OCI-M1 (cell line): ENCODE measurements at places on chromosomes 12 and 14.
A peak's percentile ranks its signal among the peaks of the same experiment; 100 is the strongest.

DNA sequence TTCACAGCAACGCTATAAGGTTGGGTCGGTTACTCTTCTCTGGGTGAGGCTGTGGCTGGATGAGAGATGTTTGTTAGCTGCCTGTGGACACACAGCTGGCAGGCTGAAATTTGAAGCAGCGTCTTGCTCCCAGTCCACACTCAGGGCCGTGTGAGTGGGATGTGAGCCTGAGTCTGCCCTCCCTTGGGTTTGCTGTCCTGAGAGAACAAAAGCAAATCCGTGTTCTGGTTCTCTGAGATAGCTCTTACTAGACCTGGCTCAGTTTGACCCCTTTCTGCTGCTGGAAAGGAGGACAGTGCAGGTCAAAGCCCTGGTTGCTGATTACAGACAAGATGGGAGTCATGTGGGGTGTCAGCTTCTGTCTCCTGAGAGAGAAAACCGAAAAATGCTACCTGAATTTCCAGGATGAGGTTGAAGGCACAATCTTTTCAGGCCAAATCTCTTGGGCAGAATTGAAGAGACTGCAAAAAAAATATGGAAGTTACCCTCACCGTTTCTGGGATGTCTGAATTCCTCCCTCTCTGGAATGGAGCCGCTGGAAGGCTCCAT lies 270.8 kb downstream of the ZFP36L1 start:
- DNase-seq = no peak

DNA sequence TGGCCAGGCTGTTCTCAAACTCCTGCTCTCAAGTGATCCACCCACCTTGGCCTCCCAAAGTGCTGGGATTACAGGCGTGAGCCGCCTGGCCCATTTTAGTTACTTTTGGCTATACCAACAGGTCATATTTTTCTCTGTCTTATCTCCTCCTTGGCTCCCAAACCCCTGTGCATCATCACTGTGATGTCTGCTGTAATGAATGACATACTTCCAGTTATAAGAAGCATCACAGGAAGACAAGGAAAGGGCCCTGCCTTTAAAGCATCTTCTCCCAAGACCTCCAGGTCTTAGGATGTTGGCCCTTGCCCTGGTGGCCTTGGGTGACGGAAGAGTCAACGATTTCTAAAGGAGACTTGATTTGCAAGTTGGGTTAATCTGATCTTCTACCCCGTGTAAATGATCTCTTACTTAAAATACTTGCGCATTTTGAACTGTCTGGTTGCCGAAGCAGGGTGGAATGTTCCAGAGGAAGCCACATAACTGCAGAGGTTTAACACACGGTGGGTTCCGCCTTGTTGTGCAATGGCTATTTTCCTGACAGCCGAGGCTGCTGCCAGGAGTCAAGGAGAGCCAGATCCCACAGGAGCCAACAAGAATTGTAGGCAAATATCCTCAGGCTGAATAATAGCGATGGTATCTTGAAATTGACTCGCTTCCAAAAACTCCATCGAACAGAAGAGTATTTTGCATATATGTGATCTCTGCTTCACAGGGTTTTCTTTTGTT lies 55.7 kb upstream of the PLXNC1 start:
- no peak for DNase-seq

DNA sequence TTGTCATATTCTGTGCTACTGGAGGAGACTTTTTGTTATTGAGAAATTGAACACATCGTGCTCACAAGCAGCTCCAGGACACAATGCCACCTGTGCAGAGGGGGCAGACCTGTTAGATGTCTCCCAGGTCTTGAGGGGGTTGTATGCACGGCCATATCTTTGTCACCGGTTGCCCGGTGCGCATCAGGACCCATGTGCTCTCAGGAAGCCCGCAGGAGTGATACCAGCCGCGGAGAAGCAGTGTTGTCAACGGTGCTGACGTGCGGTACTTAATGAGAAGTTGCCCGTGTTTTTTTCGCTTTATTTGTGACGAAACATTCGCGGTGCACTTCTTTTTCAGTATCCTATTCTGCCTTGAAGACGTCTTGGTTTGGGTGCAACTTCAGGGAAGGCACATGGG lies 128.2 kb upstream of the RTL1 start:
- no peak for DNase-seq

GRCh38 chr14:63523735-63524426 lies 19.3 kb downstream of the PPP2R5E start:
- DNase-seq = no peak

DNA sequence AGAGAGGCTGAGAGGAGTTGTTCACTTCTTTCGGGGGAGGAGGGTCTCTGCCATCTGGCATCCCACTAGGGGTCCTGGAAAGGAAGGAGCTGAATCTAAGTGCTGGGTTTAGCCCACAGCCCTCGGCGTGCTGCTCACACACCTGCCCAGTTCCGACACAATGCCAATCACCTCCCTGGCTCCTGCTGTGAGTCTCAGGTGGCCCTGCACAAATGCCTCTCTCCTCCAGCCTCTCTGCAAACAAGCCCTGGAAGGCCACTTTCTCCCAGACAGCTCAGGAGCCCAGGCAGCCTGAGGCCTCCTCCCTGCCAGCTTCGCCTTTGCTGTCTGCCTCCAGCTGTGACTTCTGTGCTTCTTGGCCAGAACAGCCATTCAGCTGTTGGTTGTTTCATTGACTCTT lies 51.2 kb downstream of the SMIM41 start:
- no peak for DNase-seq

DNA sequence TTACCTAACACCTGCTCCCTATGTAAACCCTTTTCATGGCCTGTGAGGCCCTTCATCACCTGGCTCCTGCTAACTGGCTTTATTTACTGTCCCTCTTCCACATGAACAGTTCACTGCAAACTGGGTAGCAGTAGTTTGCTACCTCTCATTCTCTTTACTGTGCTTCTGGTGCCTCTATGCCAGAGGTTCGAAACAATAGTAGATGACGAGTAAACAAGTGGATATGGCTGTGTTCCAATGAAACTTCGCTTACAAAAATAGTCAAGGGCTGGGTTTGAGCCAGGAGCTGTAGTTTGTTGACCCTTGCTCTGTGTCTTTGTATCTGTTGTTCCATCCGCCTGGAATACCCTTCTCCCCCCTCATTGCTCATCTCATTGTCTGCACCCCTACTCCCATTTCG lies 233.6 kb upstream of the RMST start:
- no peak for DNase-seq

DNA sequence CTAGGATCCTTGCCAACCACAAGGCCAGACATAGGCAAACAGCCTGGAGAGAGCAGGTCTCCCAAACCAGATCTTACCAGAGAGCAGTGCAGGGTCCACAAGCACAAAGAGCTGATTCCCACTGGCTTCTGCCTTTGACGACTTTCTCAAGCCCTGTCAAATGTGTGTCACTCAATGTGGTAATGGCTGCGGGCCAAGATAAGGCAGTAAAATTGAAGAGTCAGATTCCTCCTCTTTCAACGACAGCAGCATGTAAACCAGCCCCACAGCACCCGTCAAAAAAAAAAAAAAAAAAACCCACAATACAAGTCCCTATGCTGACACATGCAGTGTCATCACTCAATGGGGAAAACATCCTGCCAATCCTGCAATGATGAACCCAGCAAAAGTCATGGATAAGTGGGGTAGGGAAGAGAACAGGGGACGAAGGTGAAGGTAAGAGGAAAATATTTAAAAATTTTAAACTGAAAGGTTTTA lies at the start of gene STON2:
STON2 (minus strand) TSS at position 123 of the 477 bp plus-strand sequence. CDS start 1,942 bp downstream, outside the sequence.
- peak; percentile 94 for DNase-seq
